Stimulated activated CD8-positive, alpha-beta memory T cell treated with anti-CD3 and anti-CD28 coated beads, Interleukin-15, amount 100 ng/mL, for 48 hours (primary cell): ENCODE measurements at places on chromosomes 1 and 21.

DNA sequence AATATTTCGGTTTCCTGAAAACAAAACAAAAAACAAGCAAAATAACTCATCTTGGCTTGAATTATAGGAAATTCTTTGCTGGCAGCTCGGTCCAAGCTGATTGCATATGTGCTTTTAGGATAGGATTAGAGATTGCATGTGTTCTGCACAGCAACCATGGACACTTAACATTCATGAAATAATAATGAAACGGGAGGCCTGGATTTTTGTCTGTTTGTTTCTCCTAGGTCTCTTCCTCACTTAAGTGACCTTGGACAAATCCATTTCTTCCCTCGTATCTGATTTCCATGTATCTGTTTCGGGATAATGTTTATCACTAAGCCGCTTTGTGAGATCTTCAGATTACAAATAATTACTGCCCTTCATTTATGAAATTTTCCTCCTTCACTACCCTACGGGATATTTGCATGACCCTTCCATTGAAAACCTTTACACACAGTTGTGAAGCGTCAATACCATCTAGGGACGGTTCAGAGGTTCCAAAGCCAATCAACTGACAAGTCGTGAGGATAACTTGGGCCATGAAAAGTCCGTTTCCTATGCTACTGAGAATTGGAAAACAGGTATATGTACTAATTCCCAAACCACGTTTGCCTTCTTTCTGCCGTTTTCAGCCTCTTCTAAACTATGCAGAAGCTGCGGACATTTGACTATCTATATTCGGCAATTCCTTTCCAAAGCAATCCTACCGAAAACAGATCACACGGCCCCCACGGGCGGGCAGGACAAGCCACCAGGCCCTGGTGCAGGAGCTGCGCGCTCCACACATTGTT is 1.3 kb upstream of the H3-3A start:
- DNase-seq = no peak

DNA sequence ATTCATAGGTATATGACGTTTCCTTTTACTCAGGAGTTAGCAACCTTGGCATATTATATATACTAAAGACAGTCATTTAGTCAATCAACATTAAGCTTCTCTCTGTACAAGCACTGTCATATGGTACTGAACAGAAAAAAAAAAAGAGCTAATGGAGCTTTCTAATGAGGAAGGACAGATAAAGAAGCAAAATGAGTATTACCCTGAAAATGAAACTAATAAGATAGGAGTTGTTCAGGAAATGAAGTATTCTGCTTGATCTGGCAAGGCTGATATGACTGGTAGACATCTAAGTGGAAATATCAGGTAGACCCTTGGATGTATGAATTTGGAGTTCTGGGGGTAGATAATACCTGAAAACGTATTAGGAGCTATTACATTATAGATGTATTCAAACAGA is 4.3 kb upstream of the IKBKE start:
- DNase-seq = no peak

- DNase-seq = no peak
Observed at GRCh38 chr1:10813799-10814198, 17.4 kb upstream of the CASZ1 start.

DNA sequence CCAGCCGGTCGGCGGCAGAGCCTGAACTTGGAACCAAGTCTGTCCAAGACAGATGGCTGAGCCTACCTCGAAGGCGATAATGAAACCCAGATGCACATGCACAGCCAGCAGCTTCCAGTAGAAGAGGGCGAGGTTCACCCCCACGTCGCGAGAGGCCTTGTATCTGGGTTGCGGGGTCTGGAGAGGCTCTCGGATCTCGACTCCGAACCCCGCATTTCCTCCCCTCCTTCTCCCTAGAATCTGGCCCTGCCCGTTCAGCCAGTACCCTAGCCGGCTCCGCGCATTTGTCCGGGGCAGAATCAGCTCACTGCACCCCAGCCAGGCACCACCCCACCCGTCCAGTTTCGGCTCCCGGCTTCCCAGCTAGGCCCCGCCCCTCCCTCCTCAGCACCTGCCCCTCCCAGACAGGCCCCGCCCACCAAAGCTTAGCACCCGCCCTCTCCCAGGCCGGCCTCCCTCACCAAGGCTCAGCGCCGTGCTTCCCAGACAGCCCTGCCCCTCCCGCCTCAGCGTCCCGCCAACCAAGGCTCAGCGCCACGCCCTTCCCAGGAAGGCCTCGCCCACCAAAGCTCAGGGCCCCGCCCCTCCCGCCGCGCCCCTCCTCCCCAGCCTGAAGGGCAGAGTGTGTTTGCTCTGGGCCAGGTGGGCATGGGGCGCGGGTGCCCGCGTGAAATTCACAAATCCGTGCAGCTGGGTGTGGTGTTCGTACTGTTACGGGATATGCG is 4.8 kb upstream of the ARHGEF19 start:
- peak; percentile 93 for DNase-seq

GRCh38 chr1:155078469-155079209 is at the start of gene EFNA3:
EFNA3 (plus strand) TSS chr1:155078837; CDS start chr1:155078942, 105 bp downstream.
- no peak for DNase-seq

DNA sequence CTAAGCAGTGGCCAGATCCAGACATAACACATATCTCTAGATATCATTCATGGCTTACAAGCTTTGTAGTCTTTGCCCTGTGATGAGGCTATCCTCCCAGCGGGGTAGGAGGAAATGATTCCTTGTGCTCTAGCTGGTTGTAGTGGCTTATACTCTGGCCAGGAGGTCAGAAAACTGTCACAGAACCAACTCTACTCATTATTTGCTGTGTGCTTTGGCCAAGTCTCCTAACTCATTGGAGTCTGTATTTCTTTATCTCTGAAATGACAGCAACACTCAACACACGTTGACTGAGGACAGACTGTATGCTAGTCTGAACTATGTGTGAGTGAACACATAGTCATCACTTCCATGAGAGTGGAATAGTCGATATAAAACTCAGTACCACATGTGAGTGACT is 116.7 kb upstream of the F3 start:
- DNase-seq = no peak

GRCh38 chr1:86798608-86799291 is 94.4 kb downstream of the SH3GLB1 start:
- DNase-seq = no peak

DNA sequence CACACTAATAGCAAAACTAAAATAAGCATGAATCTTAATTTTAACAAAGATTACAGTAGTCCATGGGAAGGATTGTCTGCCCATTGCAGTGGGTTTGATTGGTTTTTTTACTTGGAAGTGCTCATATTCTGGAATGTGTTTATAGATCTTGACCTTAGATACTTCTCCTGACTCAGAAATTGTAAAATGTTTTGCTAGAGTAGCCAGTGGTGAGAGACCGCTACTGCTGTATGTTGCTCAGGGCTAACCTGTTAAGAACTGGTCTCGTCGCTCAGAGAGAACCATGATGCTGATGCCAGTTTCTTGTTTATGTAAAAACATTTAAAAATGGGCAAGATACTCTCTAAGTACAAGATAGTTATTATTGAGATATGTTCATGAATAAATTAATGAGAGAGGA is 99.9 kb downstream of the ROR1 start:
- DNase-seq = no peak

GRCh38 chr21:23960769-23961168 is 1646.5 kb downstream of the MRPL39 start:
- no peak for DNase-seq

- DNase-seq = no peak
Observed at GRCh38 chr1:175704621-175705020, 38.8 kb downstream of the TNR start.

DNA sequence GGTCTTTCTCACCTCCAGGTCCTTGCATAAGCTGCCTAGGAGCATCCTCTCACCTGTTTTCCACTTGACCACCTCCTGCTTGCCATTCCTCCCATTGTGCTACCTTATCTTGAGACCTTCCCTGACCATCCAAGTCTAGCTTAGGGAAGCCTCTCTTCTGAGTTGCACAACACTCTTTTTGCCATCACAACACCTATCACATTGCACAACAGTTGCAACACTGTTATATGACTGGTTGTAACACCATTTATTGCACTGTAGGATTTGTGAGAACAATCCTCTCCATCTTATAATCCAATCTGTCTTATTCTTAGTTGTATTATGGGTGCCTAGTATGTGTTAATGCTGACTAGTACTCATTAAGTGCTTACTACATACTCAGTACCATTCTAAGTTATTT is 488.7 kb downstream of the OMA1 start:
- no peak for DNase-seq

GRCh38 chr1:205375835-205376545 is 19.3 kb upstream of the KLHDC8A start:
- DNase-seq = no peak

- no peak for DNase-seq
Observed at GRCh38 chr1:245599371-245600174, 444.8 kb downstream of the KIF26B start.
